ENCODE measurements at places on chromosomes 4 and X.

DNA sequence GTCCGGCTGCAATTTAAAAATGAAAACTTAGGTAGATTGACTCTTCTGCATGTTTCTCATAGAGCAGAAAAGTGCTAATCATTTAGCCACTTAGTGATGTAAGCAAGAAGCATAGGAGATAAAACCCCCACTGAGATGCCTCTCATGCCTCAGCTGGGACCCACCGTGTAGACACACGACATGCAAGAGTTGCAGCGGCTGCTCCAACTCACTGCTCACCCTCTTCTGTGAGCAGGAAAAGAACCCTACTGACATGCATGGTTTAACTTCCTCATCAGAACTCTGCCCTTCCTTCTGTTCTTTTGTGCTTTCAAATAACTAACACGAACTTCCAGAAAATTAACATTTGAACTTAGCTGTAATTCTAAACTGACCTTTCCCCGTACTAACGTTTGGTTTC lies 41.0 kb downstream of the MAP7D3 start:
- no peak for DNase-seq

- DNase-seq = no peak
Measured at GRCh38 chr4:84796394-84796793, 170.1 kb downstream of the WDFY3 start.

DNA sequence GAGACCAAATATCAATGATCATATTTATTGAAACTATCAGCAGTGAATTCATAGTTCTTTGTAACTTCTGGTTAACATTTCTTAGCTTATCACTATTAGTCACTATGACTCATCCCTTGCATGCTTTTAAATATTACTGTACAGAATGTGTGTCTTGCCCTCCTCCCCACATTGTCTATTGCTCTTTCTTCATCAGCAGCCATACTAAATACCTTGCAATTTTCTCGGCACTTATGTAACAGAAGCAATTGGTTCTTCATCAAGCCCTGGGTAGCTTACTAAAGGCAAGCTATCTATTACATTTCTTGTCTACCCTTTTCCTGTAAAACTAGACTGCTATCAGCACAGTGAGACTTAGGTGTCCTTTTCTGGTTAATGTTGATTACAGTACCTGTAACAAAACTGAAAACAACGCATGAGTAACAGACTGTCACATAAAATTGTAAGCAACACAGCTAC lies 8.2 kb downstream of the KLHL4 start:
- no peak for DNase-seq

DNA sequence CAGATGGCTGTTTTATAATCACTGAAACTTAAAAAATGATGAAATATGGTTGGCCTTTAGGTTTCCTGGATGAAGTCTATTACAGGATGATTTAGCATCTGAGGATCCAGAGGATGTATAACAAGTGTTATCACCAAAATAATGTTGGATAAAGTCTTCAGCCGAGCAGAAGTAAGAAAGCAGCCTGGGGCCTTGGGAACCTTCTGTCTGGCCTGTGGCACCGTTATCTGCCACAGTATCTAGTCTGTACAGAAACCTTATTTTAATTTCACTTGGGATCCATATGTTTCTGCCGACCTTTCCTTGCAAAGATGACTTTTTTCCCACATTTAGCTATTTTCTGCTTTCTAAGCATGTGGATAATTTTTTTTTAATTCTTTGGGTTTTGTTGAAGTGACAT lies 20.5 kb upstream of the ANTXR2 start:
- no peak for DNase-seq

DNA sequence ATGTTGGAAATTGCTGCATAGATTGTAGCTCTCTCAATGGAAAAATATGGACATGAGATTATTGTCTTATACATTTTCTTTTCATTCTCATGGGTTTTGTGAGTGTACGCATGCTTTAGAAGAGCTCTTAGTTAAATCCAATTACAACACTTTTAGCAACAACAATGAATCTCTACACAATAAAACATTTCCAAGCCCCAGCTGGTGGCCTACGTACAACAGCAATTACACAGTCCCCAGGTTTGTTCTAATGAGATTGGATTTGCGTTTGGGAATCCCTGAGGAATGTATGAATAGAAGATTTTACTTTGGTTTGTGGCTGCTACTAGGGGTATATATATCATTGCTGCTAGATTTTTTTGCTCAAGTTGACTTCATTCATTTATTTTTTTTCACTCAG lies 98.6 kb downstream of the FHDC1 start:
- no peak for DNase-seq

- no peak for DNase-seq
Measured at GRCh38 chr4:168265327-168265726, 53.2 kb downstream of the DDX60 start.

DNA sequence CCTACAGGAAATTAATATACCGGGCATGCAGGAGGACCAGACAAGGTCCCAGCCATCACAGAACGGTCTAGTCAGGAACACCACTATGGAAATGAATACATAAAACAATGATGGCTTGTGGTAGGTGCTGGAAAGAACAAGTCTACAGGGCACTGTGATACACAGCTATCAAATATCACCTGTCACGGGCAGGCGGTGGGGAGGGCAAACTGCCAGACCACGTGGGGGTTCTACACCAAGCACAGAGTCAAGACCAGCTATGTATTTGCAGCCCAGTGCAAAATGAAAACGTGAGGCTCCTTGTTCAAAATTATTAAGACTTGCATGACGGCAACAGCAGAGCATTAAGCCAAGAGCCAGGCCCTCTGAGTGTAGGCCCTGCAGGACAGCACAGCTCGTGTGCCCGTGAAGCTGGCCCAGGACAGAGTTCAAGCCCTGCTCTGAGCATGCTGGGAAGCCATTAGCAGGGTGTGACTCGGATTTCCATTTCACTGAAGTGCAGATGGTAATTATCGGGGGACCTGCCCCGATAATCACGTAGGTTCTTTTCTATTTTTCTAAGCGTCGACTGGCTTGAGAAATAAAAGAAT lies 83.6 kb downstream of the JAKMIP1 start:
- DNase-seq = no peak

DNA sequence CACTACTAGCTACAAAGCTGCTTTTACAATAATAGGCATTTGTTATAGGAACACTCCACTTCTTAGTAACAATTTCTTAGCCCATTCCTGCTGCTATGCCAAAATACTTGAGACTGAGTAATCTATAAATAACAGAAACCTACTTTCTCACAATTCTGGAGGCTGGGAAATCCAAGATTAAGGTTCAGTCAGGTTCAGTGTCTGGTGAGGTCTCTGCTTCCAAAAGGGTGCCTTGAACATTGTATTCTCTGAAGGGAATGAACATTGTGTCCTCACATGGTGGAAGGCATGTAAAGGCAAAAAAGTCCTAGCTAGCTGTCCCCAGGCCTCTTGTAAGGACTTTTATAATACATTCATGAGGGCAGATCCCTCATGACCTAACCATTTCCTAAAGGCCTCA lies 7.0 kb downstream of the SLC9B1 start:
- no peak for DNase-seq

DNA sequence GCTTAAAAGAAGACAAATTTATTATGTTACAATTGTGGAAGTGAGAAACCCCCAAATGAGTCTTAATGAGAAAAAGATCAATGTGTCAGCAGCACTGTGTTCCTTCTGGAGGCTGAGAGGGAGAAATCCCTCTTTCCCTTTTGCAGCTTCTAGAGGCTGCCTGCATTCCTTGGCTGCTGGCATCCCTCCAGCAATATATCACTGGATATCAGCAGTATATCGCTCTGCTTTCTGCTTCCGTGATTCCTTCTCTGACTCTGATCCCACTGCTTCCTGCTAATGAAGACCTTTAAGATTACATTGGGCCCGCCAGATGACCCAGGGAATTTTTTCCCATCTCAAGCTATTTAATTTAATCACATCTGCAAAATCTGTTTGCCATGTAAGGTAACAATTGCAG lies 1008.0 kb downstream of the RAPGEF2 start:
- no peak for DNase-seq

DNA sequence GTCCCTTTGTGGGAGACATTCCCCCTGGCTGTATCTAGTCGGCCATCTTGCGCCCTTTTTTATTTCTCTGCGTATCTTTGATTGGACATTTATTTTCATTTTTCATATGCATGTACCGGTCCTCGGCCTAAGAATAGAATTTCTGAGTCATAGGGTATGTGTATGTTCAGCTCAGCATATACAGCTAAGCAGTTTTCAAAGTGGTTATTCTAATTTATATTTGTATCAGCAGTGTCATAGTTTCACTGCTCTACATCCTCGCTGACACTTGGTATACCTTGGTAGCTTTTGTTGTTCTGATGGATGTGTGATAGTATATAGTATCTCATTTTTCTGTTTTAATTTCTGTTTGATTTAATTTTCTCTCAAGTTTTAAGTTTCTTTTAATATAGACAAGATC lies 38.7 kb downstream of the BEX3 start:
- no peak for DNase-seq

DNA sequence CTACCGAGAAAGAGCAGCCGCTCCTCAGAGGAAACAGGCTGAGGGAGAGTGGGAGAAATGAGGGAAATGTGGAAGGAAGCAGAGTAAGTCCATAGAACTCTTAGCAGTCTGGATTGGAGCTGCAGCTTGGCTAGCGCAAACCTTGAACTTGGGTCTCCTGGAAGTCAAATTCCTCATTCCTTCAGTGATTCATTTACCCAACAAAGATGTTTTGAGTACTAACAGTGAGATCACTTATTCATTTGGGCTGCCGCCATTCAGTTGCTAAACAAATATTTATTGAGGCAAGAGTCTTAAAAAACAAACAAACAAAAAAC lies 51.5 kb downstream of the SEL1L3 start:
- DNase-seq = no peak

DNA sequence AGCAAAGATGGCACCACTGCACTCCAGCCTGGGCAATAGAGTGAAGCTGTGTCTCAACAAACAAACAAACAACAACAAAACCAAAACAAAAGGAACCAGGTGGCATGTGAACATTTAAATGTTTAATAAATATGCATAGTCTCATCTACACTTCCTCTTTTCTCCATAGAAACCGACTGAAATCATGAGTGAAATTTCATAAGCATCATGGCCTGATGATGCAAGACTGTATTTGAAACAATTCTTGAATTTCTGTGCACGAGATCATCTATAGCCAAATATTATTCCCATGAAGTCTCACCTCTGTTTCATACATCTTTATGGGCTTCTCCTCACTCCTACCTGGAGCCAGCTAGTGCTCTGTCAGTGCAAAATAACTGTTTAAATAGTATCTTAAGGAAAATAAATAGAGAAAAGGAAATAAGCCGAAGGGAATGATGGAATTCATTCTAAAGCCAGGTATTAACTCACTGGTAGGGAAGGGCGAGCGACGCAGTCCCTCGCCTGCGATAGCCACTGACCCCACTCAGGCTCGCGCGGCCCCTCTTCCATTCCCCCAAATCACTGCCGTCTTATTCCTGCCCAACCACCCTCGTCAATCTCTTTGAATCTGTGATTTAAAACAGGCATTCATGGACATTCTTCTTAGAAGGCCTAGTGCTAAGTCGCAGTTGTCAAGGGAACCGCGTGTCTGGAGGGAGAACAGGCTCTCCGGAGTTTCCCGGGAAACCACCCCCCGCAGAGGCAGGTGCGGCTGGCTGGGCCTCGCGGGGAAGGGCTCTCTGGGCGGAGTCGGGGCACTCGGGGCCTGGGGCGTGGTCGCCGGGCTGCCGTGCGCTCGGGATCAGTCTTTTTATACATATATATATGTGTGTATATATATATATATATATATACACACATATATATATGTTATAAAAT lies 52.4 kb upstream of the TRIM2 start:
- DNase-seq = no peak

DNA sequence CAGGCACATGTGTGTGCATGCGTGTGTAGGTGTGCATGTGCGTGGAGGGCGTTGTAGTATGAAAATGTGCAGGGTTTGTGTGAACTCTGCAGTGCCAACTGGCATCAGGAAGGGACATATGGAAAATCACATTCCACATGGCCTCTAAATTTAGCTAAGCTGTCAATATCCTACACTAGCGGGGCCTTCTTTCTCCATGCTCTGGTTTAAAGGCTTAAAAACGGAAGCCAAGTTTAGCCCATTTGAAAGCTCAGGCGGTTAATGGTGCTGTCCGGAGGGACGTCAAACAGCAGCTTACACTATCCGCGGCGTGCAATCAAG lies 144.1 kb upstream of the NOCT start:
- DNase-seq = no peak

GRCh38 chr4:3676907-3677747 lies 89.1 kb upstream of the ADRA2C start:
- DNase-seq = no peak

DNA sequence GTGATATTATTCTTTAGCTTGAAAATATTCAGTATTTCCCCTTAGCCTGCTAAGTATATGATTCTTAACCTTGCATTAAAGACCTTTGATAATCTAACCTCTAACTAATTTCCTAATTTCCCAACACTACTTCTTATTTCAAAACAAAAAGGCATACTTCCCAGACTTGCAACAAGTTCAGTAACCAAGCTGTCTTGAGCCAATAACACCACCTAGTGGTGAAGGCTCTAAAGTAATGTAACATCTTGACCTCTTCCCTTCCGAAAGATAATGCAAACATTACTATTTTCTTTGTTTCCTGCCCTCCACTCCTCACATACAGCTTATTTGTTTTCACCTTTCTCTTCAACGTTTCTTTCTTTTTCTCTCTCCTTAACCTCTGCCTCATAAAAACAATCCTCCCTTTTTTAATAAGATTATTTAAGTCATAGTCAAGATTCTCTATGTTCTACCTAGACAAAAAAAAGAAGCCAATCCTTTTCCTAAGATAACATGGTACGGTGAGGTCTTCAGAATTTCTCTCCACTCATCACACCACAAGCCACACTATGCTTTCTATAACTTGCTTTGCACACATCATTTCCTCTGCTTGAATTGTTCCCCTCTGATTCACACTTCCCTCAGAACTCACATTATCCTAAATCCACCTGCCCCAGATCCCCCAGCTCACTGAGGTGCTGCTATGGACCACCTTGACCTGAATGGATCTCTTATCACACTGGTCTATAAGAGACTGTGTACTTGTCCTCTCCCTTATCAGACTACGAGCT lies 3.5 kb downstream of the FAT1 start:
- no peak for DNase-seq

DNA sequence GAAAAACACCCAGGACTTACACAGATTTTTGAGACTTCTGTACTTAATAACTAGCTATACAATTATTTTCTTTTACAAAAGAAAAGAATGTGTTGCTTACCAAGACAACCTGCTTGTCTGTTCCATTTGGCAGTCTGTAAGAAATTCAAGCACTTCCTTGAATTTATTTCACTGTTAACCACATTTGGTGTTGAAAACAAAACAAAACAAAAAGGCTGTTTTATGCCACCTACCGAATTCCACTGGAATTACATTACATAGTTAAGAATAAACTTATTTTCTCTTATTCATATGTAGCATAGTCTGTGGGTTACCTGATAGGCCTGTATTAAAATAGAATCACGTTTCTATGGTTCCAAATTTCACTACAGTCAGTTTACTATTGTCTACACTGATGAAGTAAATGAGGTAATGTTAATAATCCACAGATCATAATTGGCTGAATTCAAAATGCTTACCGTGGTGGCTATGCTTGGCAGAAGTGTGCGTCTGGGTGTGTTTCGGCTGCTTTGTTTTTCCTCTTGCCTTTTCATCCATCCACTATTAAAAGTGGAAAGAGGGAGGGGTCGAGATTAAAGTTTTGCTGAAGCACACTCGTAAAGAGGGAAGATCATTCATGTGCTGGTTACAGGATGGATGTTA lies at the start of gene TLR1:
Gene TLR1 (minus strand): TSS at position 138 of the 642 bp plus-strand sequence. CDS start 5,960 bp downstream, outside the sequence.
- no peak for DNase-seq

- no peak for DNase-seq
Measured at GRCh38 chrX:131827935-131828334, 195.2 kb upstream of the STK26 start.

- DNase-seq = no peak
Measured at GRCh38 chr4:96524311-96524875, 684.5 kb downstream of the PDHA2 start.

GRCh38 chrX:37905436-37906147 lies 58.2 kb upstream of the DYNLT3 start:
- no peak for DNase-seq

Data from HS-5 (cell line).